ENCODE measurements at places on chromosomes 4 and X.

GRCh38 chr4:186097386-186097785 is 7.1 kb upstream of the FAM149A start:
- no peak for DNase-seq

GRCh38 chr4:110149089-110149488 is 49.3 kb downstream of the ELOVL6 start:
- no peak for DNase-seq

DNA sequence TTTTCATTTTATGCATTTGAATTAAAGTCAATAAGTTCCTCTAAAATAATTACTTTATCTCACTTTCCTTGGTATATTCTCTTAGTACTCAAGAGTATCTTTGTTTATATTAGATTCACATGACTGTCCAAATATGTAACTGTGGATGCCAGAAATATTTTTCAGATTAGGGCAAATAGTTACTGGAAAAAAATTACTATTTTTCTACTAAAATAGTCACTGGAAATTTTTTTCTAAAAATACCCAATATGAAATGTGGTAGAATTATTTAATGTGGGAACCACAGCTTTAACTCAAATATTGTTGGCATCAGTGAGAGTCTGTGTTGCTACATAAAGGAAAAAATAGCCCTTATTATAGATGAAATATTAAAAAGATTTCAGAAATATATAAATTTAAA is 70.4 kb upstream of the NMU start:
- DNase-seq, result no peak

DNA sequence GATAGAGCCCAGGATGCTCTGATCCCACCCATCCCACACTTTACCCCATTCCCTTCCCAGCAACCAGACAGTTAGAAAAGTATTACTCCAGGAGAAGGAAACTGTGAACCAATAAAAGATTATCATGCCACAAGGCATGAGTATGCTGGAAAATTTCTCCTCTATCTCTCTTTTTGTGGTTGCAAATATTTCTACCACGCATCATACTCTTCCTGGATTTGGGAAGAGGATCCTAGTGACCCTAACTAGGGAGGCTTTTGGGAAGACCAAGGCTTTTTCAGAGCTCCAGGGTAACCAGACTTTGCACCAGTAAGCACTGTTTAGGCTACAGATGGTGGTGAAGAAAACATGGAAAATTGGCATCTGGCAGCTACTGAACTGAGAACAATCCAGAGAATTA is 257.6 kb upstream of the CLNK start:
- no peak for DNase-seq

Measured in NCI-H187 (cell line).